Activated CD4-positive, alpha-beta T cell treated with anti-CD3 and anti-CD28 coated beads for 24 hours (primary cell): ENCODE measurements at places on chromosomes 7 and 10.

DNA sequence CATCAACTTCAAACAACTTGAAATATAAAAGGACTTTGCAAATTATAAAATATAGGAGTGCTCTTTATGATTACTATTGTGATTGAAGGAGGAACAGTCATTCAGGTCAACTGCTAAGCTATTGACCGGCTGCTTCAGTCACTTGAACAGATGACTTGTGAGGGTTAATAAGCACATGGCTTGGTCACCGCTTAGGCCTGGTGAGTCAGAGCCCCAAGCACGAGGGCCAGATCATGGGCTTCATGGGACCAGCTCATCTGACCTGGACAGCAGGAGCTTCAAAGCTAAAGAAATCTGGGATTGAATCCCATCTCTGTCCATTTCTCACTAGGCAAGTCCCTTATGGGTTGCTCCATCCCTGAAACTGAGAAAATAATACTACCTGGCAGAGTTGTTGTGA is 60.4 kb upstream of the ADO start:
- no peak for DNase-seq

GRCh38 chr10:34175121-34175520 is 640.0 kb downstream of the PARD3 start:
- no peak for DNase-seq

GRCh38 chr10:74958316-74958715 is 131.9 kb downstream of the KAT6B start:
- DNase-seq, result no peak

- DNase-seq, result no peak
Observed at GRCh38 chr7:101939136-101939695, 121.8 kb downstream of the CUX1 start.

- DNase-seq, result no peak
Observed at GRCh38 chr10:101363850-101364400, 10.0 kb downstream of the BTRC start.

DNA sequence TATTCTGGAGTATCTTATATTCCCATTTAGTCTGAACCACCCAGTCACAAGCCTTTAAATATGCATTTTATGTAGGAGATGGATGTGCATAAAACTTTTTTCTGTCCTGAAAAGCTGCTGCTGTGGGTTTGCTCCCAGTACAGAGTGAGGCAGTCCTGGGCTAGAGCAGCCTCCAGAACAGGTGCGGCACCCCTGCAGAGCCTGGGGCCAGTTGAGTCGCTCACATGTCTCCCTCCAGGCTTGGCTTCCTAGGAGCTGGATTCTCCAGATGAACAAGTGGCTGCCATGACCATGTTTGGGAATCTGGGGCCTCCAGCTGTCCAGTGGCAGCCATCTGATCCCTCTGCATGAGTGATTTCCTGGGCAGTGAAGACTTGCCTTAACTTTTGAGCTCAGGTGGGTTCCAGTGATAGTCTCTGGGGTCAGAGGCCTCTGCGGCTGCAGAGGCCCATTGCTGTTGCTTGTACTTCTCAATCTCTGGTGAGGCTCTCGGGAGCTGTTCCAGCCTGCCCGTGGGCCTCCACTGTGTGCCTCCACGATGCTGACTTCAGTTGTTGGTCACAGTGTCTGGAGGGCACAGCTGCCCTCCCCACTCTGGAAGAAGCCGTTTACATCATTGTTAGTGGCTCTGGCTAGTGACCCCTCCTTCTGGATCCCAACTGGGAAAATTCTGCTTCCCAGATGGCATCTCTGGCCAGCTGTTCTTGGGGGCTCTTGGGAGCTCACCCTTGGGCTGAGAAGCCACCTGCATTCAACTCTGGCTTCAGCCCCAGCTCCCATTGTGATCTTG is 120.4 kb downstream of the EMX2 start:
- DNase-seq, result no peak

DNA sequence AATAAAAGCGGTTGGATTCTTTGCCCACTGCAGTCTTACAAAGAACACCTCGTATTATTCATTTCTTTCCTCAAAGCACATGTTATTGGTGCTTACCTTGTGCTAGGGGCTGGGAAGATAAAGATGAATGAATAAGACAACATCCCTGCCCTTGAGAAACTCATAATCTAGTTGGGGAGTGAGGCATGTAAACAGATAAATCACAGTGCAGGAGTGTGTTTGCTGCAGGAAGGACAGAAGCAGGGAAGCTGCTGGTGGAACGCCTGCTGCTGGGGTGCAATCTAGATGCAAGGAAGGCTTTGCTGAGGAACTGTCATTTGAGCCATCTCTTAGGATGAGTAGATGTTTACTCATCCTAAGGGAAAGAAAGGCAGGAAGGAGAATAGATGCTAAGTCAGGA is 135.6 kb downstream of the TMEM178B start:
- DNase-seq, result no peak

- DNase-seq, result no peak
Observed at GRCh38 chr7:40403703-40404476, 269.1 kb downstream of the SUGCT start.

DNA sequence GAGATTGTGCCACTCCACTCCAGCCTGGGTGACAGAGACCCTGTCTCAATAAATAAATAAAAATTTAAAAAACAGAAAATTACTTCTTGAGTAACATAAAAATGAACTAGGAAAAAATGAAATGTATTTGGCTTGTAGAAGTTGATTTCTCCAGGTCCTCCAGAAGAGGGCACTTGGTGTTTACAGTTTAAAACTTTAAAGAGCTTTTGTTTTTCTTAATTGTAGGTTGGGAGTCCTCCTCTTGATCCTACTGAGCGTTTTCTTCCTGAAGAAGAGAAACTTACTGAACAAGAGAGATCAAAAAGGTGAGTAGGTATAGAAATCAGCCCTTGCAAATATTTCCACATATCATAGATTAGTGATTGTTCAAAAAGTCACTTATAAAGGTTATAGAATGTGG is 16.2 kb downstream of the KIFBP start:
- DNase-seq, result no peak

DNA sequence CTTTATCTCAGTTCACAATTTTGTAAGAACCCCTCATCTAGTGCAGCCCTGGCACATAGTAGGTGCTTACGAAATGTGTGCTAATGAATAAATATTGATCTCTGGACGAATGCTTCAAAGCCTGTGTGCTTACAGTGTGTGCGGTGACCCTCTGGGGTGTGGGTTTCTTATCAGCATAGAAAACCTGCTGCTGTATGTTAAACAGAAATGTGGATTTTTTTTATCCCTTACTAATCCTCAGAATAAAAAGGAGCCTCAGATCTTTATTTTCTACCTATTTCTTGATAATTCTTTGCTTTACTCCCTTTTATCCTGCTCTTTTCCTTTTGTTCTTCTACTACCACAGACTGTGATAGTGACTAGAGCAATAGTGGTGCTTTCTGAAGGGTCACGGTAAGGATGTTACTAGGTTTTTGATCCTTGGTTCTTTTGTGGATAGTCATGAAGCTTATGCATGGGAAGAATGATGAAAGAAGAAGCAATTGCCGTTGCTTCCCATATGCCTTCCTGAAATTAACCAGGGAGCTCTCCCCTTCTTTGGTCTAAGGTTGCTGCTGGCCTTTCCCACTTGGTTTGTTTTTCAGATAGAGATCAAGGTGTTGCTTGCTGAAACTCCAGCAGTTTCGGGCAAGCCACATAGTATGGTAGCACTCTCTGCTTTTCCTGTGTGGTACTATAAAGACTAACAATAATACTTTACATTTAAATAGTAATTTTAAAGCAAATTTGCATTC is 44.7 kb downstream of the SPAG6 start:
- DNase-seq, result no peak

- no peak for DNase-seq
Observed at GRCh38 chr7:20784388-20785156, 2.1 kb downstream of the SP8 start.

DNA sequence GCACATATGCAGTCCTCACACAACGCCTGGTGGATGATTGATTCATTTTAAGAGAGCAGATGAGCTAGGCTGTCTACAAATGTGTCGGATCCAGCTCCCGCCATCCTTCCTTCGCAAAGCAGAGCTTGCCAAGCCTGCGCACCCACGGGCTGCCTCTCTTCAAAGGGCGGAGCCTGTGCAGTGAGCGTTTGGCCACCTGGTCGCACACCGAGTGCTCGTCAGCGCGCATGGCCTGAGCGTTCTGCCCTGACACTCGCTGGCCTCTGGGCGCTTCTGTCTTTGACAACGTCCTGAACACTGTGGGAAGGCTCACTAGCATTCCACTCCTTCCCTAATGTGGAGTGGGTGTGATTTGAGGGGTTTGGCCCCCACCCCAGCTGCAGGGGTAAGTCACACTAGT is 47.1 kb upstream of the TMEM72 start:
- no peak for DNase-seq

DNA sequence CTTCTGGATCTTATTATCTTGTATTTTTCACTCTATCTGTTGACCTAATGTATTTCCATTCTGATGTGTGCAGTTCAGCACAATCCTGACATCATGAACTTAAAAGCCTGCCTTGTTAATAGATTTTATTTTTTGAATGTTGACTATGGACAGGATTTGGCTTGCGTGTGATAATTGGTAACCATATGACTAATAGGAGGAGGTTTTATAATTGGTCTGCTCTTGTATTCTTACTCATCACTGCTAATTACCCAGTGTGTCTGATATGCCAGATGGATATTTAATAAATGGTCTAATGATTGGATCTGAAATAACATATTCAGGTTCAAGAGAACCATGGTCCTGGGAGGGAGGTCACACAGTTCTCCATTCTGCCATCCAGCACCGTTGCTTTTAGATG is 45.9 kb downstream of the MTURN start:
- no peak for DNase-seq

DNA sequence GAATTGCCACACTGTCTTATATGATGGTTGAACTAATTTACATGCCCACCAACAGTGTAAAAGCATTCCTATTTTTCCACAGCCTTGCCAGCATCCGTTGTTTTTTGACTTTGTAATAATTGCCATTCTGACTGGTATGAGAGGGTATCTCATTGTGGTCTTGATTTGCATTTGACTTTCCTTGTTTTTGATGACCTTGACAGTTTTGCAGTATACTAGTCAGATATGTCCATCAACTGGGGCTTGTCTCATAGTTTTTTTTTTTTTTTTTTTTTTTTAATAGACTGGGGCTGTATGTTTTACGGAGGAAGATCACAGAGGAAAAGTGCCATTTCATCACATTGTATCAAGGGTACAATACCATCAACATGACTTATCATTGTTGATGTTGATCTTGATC is 220.6 kb downstream of the ANK3 start:
- no peak for DNase-seq
